ENCODE measurements at places on chromosomes 3 and 15. TPM values are rescaled to one million over a fixed set of nuclear protein-coding genes. Genes with fewer than 3 reads are reported as not detected.
A peak's percentile ranks its signal among the peaks of the same experiment; 100 is the strongest.

DNA sequence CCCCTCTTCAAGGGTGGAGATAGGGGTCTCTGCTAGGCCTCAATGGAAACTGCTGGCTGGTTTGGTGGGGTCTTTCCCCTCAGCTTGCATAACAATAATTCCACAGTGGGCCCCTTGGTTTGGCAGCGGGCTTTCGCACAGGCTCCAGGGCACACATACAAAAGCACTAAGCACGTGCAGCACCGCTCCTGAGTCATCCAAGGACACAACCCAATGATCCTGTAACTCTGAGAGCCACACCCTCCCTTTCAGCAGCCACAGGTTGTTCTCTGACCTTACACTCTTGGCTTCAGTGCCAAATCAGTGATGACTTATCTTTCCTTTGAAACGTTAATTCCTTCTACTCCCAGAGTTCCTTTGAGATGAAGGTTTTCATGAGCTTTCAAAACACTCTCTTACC is 41.7 kb downstream of the DAPK2 start:
- no peak for DNase-seq

DNA sequence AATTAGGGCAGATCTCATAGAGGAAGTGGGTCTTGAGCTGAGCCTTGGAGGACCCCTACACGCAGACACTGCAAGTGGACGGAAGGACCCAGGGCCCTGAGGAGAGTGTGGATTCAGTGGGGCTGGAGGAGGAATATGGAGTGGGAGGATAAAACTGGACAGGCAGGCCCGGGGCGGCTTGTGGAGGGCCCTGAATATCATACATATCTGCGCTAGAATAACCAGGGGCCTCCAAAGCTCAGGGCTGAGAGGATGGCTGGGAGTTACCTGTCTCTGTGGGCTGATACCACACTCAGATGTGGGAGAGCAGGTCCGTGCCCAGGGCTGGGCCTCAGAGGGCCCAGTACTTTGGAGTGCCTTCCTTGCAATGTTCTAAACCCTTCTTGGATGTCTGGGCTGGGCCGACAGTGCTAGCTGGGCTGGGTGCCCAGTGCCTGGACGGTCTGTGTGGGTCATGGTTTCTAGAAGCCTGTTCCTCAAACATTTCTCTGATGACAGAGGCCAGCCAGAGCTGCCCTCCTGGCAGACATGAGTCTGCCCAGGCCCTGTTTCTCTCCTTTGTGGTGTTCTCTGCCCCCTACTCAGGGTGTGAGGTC is 29.6 kb downstream of the CHRD start:
- DNase-seq: no peak

DNA sequence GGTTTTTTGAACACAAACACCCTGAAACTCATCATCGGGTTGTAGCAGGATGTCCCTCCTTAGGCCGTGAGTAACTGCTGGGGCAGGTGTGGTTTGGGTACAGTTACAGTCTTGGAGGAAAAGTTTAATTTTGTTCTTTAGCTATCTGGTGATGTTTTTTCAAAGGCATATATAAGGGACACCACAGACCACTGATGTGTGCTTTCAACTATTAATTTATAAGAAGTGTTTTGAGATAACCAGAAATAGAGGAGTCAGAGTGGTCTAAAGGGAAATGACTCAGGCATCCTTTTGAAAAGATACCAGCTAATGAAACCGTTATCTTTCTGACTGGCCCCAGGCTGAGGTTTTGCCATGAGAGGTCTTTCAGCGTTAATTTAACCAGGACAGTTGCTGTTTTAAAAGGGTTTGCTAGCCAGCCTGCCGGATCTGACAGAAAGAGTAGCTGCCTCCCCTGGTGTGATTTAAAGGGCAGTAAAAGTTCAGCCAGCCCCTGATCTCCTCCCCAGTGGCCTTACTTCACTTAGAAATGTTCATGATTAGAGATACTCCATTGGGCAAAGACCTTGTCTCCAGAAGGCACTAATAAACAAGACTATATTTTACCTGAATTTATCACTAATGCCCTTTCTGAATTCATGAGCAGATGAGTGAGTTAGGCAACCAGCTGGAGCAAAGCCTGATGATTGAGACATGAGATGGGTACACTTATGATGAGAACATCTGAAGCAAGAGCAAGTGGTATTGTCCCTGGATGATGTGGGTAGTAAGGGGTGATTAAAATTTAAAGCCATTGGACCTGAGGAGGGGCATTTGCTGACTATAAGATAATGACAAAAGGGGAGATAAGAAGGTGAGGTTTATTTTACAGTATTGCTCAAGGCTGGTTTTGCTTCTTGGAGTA is 482.5 kb upstream of the TBL1XR1 start:
- peak; percentile 74 for DNase-seq

DNA sequence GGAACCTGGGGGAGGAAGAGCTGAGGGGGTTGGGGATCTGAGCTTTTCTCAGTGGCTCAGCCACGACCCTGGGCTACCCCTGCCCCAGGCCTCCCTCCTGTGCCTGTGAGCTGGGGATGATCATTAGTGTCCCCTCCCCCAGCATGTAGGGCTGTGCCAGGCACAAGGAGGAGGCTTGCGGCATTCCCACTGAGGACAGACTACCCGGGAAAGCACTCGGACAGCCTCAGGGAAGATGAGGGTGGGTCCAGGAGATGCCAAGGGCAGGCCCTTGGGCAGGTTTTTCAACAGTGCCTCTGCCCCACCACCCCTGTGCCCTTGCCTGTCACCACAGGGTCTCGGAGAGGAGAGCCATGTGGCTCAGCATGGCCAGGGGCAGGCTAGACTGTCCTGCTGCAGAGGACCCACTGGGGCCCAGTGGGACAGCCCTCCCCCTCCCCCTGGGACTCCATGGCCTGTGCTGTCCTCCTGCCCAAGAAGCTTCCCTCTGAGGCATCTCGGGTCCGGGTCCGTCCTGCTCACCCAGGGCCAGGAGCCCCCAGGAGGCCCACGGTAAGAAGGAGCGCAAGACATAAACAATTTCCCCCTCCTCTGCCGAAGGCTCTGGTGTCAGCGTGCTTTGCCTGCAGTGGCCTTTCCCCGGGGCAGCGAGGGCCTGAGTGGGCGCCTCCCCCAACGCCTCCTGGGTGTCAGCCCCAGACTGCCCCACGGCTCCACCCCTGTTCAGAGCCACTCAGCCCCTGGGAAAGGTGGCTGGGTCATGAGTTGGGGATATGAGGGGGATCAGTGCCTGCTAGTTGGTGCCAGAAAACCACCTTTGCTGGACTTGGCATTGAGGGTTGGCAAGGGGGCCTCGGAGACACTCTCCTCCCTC is 192.5 kb downstream of the GOLGA6L6 start:
- DNase-seq: no peak

DNA sequence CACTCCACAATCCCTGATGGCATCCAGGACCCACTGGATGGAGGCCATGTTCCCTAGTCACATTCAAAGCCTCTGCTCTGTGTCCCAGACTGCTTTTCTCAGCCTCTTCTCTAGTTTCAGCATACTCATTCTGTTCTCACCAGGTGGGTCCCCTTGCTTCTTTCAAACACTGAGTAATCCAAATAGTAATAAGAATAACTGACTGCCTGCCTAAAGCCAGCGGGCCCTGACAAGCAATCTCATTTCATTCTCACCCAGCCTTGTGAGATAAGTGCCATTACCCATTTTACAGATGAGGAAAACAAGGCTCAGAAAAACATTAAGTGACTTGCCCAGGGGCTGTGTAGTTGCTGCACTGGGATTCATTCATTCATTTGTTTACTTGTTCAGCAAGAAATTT is 25.4 kb downstream of the MAPKAPK3 start:
- no peak for DNase-seq

DNA sequence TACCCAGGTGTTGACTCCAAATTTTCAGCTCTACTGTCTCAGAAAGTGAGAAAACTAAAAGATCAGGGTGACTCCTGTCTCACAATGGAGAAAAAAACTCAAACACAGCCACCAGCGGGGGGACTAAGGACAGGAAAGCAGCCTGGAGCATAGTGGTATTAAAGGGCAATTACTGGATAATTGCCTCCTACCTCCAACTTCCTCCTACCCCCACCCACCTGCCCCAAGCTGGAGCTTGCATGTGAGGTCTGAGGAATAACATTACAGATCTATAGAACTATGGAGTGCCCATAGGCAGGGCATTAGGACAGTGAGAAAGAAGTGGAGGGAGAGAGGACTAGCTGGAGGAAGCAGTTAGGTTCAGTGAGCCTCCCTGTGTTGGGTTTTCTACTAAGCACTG is 2.7 kb upstream of the PCCB start:
- no peak for DNase-seq

GRCh38 chr3:14405360-14406238 is 3.2 kb downstream of the SLC6A6 start:
- DNase-seq: peak; percentile 23

GRCh38 chr3:170563712-170564423 is 22.0 kb downstream of the SLC7A14 start:
- peak; percentile 64 for DNase-seq

DNA sequence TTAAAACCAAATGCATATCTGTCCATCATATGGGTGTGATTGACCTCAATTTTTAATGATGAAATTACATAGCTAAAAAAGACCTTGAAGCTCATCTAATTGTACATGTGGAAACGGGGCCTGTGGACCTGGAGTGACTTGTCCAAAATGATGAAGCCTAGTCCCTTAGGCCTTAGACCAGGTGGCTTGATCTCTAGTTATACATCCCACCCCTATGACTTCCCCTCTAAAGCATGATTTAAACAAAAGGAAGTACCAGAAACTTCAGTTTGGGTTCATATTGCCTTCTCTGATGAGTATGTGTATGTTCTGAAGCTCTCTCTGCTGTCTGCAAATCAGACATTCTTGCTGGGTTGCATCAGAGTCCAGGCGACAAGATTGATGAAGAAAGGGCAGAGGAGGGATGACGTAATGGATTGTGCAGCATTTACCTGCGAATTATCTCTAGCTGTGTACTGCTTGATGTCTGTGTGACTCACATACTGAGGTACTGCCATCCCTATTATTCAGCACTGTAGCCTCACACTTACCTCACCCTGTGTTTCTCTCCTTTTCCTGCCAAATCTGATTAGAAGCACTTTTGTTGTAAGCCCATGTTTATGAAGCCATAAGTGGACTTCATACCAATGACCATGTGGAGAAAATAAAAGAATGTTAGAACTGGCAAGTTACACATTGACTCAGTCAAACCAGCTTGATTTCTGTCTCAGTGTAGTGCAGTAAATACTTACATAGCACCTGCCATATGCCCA is 111.5 kb downstream of the FILIP1L start:
- peak; percentile 80 for DNase-seq

DNA sequence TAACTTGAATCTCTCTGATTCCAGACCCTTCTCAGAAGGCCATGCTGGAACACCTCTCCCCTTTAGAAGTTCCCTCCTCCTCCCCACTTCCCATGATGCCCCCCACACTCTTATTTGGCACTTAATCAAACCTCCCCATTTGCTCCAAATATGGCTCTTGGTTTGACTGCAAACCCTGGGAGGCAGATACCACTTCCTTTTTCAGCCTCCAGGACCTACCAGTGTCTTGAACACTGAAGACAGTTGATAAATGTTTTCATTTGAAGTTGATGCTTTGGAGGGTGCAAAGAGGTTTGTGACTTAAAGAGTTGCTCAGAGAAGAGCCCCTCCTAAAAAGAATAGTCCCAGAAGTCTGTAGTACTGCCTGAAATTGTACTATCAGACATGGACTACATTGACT is 61.5 kb downstream of the SEMA5B start:
- DNase-seq: no peak

- no peak for DNase-seq
Measured at GRCh38 chr15:64072812-64073211, 20.8 kb downstream of the CIAO2A start.

DNA sequence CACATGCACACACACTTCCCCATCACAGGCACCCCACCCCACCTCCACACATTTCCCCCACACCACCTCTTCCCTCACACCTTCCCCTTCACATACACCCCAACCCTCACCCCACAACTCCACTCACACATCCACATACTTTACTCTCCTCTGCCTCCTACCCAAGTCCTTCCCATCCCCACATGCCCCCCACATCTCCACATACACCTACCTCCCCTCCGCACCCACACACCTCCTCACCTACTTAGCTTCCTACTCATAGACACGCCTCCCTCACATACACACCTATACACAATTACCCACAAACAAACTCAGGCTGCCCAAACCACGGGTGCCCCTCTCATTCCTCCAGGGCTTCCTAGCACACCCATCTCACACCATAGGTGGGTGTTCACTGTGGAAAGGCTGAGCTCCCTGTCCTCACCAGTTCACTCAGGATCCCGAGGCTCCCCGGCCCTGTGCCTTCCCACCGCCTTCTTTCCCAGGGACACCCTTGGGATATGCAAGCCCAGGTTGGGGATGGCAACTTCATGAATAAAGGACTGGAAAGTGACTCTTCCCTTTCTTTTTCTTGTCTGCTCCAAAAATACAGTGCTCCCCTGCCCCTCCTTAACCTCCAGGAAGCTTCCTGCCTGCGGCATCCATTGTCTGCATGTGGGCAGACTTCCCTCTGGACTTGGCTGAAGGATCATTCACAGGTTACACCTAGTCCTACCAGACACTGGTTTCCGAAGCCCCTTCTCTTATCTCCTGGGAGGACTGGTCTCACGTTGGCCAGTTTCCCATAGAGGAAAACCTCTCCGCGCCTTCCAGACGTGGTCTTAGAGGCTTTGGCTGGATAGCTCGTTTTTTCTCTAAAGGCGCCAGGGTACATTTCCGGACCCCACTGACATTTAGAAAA is 61.5 kb downstream of the SLCO2A1 start:
- DNase-seq: no peak

DNA sequence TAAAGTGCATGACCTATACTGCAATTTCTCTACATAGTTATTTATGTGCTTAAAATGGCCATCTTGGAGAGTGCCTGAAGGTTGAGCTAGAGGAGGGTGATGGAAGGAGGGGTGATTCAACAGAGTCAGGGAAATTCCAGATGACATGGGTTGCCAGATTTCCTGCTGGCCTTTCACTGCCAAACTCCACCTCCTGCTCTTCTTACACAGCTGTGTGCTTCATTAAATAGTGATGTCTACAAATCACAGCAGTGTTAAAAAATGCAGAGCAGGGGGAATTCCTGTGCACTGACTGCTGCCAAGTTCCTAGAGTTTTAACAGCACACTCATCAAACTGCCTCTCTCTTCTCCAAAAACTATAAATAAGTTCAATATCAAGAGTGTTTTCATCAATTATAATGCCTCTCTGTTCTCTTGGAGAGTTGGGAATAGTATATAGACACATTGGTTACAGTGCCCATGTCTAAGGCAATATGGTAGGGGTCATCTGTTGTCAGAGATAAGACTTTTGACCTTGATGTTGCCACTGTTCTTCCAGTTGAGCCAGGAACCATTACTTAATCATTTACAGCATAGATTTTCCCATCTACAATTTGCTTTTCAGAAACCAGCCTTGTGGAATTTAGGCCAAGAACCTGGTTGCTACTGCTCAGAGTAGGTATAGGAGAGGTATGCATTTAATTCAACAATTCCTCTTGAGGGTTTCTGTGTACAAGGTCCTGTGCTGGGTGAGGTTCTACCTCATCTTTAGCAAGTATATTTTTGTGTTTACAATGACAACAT is 79.6 kb downstream of the TP63 start:
- peak; percentile 88 for DNase-seq

- DNase-seq: no peak
Measured at GRCh38 chr3:177936721-177937120, 599.5 kb upstream of the KCNMB2 start.

- DNase-seq: no peak
Measured at GRCh38 chr3:144409319-144409718, 437.7 kb downstream of the DIPK2A start.

The TRH gene
- total RNA-seq: not detected

The DTWD1 gene
- 20.9 TPM for total RNA-seq

The C3orf85 gene
- not detected for total RNA-seq

The NME9 gene
- not detected for total RNA-seq

The CPA3 gene
- under 0.01 TPM for total RNA-seq

The PXK gene
- 57.9 TPM for total RNA-seq

The CBLB gene
- total RNA-seq: 40.6 TPM

The CORO2B gene
- 9.5 TPM for total RNA-seq

The PP2D1 gene
- not detected for total RNA-seq

The COL7A1 gene
- total RNA-seq: 140 TPM

The PATL2 gene
- total RNA-seq: 0.97 TPM
